ENCODE measurements at places on chromosomes 13 and 19.
A peak's percentile ranks its signal among the peaks of the same experiment; 100 is the strongest.

DNA sequence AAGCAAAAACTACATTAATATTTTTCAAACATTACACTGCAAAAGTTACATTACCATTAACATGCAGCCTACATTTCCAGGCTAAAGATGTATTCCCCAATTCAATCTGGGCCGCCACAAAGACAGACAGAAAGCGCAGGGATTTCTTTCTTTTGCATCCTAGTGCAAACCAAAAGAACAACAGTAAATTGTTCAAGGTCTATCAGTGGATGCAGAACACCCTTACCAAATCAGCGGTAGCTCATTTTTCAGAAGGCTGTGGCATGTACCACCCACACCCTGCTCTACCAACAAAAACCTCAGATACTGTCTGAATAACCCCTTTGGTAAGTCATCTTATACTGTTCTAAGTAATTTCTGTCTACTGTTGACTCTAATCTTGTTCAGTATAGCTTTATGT, 3.6 kb downstream of the TPT1 start:
- no peak for DNase-seq

GRCh38 chr19:7513809-7514642, 1.9 kb upstream of the ZNF358 start:
- no peak for DNase-seq

GRCh38 chr13:35723821-35724220, 247.3 kb upstream of the MAB21L1 start:
- DNase-seq = no peak

- no peak for DNase-seq
Observed at GRCh38 chr13:51318015-51318414, 21.5 kb upstream of the SERPINE3 start.

DNA sequence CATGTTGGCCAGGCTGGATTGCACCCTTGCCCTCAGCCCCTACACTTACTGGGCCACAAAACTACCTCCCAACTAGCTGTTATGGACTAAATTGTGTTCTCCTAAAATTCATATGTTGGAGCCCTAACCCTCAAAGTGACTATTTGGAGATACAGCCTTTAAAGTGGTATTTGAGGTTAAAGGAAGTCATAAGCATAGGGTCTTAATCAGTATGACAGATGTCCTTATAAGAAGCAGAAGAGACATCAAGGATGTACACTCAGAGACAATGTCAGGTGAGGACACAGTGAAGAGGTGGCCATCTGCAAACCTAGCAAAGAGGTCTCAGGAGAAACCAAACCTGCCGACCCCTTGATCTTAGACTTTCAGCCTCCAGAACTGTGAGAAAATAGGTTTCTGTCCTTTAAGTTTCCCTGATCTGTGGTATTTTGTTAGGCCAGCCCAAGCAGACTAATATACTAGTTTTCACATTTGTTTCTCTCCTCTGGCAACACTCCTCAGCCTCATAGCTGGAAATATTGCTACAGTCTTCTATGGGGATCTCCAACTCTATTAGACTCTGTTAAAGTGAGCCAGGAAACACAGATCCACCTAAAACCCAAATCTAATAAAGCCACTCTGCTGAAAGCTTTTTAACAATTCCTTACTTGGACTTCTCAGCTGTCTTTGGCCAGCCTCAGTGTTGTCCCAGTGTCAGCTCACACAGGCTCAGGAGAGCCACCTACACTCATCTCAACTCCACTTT, 256.5 kb downstream of the TBC1D4 start:
- DNase-seq = no peak

GRCh38 chr13:22227895-22228294, 557.0 kb downstream of the FGF9 start:
- DNase-seq = no peak

DNA sequence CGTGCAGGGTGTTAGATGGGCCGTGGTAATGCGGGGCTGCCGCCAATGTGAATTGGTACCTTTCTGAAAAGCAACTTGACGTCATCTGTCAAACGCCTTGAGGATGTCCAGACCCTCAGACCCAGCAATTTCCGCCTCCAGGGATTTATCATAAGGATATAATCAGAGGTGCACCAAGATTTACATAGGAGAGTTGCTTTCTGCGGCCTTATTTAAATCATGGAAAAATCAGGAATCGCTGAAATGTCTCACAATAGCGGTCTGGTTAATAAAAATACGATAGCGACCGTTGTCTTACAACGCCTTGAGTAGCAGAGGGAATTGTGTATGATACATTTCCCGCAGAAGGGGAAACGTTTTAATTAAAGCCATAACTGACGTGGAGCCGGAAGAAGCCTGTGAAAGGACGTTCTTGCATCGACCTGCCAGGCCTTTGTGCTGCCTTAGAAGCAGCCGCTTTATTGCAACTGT, 32.3 kb upstream of the NDUFS7 start:
- no peak for DNase-seq

- no peak for DNase-seq
Observed at GRCh38 chr13:40194224-40194806, 472.1 kb downstream of the FOXO1 start.

DNA sequence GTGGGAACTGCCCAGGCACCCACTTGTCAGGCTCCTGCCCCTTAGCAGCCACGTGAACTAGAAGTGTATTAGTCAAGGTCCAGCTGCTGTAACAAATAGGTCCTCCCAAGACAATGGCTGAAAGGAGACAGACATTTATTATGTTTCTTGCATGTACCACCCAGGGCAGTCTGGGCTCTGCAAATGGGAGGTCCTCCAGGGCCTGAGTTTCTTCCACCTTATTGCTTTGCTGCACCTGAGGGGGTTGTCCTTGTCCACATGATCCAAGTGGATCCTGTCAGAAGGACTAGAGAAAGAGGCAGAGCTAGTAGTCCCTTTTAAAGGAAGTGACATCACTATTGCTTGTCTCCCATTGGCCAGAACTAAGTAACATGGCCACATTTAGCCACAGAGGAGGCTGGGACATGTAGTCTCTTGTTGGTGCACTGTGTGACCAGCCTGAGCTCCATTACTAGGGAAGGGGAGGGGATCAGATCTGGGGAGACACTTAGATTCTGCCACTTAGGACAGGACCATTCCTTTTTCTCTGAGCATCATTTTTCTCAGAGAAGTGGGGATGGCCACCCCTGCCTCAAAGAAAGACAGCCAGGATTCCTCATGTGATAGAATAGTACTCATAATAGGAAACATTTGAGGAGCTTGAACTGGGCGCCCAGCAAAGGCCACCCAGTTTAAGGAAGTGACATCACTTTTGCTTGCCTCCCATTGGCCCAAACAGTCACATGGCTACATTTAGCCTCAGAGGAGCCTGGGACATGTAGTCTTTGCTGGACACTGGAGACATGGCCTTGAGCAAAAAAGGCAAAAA, 15.1 kb downstream of the CC2D1A start:
- peak; percentile 26 for DNase-seq

GRCh38 chr13:22880741-22881720, 299.7 kb upstream of the SGCG start:
- DNase-seq = no peak

DNA sequence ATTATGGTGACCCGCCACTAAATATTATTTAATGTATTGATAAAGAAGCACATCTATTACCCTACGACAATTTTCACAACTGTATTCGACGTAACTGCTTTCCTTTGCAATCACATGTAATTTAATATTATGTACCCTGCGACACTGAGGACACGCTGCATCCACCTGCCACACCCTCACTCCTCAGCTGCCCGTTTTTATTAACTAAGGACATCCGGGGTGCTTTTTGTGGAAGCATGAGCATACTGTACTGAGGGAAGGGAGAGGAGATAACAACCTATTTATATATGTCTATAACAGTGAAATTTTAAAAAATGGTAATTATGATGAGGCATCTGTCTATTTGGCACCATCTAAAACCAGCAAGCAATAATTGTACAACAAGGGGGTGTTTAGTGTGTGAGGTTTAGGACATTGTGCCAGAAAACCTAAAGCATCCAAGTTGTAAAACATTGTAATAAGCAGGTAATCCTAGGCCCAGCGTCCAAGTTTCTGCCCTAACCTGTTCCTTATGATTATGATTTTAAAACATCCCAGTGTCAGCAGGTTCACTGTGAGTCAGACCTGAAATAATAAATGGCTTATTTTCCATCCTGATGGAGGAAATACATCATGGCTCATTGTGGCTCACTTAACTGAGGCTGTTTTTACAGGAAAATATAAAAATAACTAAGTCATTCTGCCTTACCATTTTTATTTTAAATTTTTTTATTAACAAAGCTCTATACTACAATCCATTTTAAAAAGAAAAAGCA, 56.3 kb downstream of the FOXO1 start:
- no peak for DNase-seq

- no peak for DNase-seq
Observed at GRCh38 chr13:64716936-64717335, 2513.2 kb downstream of the PCDH9 start.

All from globus pallidus (tissue), 1 donor.